ENCODE measurements at places on chromosomes 3 and 15. TPM values are rescaled to one million over a fixed set of nuclear protein-coding genes. Genes with fewer than 3 reads are reported as not detected.
A peak's percentile ranks its signal among the peaks of the same experiment; 100 is the strongest.

GOLGA6L10 gene
- not detected for polyA plus RNA-seq

TBC1D23 gene
- polyA plus RNA-seq: 16.1 TPM

DNA sequence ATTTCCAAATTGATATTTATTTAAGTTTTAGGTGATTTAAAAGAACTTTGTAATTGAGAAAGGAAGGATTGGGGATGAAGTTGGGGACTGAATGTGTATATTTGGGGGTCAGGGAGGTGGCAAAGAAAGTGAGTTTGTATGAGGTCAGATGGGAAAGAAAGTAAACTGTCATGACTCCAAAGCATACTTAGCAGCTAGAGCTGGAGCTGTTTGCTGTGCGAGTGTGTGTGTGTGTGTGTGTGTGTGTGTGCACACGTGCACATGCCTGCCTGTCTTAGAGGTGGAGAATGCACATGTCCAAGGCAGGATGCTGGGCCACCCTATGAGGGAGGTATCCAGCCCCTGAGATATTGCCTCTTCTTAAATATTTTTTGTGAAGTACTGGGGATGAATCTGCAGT lies 21.0 kb downstream of the BOC start:
- no peak overlapping the region for H3K27ac ChIP-seq
- no peak overlapping the region for H3K4me3 ChIP-seq
- H3K4me1 ChIP-seq: no peaks in the 10 kb centered on the region
- H3K27me3 ChIP-seq: no peaks in the 10 kb centered on the region
- DNase-seq: no peak

GRCh38 chr15:49041426-49041825 lies 4.8 kb downstream of the SECISBP2L start:
- H3K27me3 ChIP-seq: no peaks in the 10 kb centered on the region
- H3K27ac ChIP-seq: no peak overlapping the region
- no peak for DNase-seq

- H3K27ac ChIP-seq: peak overlapping the region; percentile 100
- H3K27me3 ChIP-seq: no peaks in the 10 kb centered on the region
Measured at GRCh38 chr15:81301385-81301784, 22.6 kb downstream of the STARD5 start.

DNA sequence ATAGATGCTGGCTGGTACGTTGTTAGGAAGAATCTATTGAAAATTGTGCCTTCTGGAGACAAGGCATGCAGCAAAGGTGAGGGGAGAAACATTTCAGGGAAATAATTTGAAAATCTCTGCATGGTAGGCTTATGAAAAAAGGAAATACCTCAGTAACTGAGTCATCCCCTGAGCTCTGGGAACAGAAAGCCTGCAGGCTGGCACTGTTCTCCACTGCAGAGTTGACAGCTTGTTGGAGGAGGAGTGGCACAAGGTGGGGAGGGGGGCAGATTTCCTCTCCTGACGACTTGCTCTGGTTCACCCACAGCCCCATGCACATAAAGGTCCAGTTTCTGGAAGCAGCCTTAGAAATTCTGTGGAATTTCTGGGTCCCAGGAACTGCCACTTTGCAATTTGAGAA lies 179.4 kb downstream of the ABHD5 start:
- H3K27me3 ChIP-seq: peaks cover 67% of the 10 kb centered on the region
- H3K4me3 ChIP-seq: no peak overlapping the region
- H3K4me1 ChIP-seq: no peaks in the 10 kb centered on the region
- no peak overlapping the region for H3K27ac ChIP-seq
- no peak for DNase-seq

DNA sequence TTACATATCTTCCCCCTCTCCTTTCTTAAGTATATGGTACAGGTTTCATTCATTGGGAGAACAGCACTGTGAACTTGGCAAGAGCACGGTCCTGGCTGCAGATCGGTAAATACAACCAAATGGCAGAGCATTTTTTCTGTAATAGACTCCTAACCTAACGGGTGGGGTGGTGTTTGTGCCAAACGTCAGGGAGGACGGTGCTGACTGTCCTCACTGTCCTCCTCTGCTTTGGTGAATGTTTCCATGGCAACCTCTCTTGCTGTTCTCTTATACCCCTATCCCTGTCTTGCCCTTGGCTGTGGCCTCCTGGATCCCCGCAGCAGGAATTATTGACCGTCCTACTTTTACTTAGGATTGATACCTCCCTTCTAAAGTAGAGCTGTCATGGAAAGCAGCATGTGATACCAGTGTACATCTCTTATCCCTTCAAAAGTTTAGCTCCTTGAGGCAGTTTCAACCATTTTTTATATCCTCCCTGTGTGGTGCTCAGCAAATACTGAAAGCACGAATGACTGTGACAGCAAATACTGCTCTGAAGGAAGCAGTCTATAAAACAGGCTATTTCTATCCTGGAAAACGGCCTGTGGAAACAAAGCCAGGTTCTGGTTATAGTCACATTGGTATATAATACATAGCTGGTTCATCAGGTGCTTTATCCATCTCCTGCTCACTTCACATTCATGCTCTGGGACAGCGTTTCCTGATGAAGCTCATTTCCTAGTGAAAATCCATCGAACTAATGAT lies 275.4 kb upstream of the C2CD4B start:
- H3K27ac ChIP-seq: no peak overlapping the region
- no peak overlapping the region for H3K4me3 ChIP-seq
- no peaks in the 10 kb centered on the region for H3K4me1 ChIP-seq
- DNase-seq: no peak
- no peaks in the 10 kb centered on the region for H3K27me3 ChIP-seq

DNA sequence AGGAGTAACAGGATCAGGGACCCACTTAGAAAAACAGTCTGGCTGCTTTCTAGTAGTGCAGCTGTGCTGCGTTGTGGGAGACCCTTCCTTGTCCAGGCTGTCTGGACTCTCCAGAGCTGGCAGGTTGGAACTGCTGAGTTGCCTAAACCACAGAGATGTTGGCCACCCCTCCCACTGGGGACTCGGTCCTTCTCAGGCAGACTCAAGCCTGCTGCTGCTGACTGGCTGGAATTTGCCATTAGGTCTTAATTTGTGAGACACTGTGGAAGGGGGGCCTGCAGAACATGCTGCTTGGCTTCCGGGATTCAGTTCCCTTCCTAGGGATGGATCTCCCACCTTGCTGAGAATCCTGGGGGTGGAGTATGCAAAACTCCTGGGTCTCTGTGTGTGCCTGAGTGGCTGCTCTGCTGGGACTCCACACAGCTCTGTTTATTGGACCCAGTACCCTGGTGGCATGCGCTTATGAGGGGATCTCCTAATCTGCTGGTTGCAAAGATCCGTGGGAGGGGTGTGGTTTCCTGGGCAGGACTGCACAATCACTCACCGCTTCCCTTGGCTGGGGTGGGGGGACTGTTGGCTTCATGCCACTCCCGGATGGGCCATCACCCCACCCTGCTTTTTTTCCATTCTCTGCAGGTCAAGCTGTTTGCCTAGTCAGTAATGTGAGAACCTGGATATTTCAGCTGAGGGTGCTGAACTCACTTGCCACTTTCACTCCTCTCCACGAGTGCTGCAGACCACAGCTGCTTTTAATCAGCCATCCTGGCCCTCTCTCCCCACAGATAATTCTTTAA lies 150.5 kb downstream of the CFAP20DC start:
- peaks cover 9% of the 10 kb centered on the region for H3K27me3 ChIP-seq
- H3K27ac ChIP-seq: peak overlapping the region; percentile 40
- DNase-seq: no peak

GRCh38 chr3:132730891-132731580 lies 8.8 kb upstream of the NPHP3 start:
- H3K27me3 ChIP-seq: peaks cover 16% of the 10 kb centered on the region
- H3K4me1 ChIP-seq: no peaks in the 10 kb centered on the region
- H3K36me3 ChIP-seq: no peaks in the 10 kb centered on the region
